ENCODE measurements at places on chromosomes 13 and 19.

DNA sequence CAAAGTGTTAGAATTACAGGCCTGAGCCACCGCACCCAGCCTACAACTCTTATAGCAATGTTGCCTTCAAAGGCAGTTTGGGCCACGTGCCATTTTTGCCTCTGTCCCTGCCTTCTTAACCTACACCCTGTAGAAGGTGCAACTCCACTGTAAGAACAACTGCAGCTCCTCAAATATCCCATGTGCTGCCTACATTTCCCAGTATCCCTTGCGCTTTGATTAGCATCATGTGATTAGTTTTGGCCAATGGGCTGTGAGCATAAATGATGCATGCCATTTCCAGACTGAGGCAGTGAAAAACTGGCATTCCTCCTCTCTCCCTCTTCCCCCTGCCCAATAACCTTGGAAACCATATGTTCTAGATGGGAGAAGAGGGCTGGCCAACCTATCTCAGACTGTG is 75.2 kb upstream of the MRI1 start:
- DNase-seq, result no peak

- no peak for DNase-seq
Observed at GRCh38 chr19:41804336-41804735, 7.9 kb downstream of the CEACAM3 start.

DNA sequence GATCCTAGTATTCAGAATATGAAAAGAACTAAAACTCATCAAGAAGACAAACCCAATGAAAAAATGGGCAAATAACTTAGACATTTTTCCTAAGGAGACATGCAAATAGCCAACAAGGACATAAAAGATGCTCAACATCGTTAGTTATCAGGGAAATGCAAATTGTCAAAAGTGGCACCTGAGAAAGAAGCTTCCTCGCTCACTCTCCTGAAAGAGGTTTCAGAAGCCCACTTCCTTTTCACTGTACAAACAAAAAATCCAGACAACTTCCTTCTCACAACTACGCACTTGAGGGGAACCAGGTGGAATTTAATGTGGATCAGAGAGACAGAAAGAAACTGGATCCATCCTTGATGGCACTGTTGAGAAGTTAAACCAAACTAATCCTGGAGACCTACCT is 41.5 kb downstream of the KLF12 start:
- DNase-seq, result no peak

GRCh38 chr13:97069050-97069815 is 75.0 kb upstream of the OXGR1 start:
- DNase-seq, result no peak

DNA sequence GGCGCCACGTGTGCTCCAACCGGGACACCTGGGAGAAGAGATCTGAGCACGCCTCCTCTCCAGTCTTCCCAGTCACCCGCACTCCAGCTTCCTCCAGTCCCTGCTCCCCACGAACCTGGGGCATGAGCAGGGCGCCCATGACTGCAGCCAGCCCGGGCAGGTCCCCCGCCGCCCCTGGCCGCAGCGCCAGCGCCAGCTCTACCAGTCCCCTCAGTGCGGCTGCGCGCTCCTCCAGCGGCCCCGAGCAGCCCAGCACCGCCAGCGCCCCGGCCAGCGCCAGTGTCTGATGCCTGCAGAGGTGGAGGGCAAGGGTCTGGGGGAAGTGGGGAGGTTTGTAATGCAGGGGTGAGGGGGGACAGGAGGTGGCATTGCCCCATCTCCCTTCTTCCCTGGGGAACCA is 13.1 kb downstream of the SH2D3A start:
- DNase-seq, result no peak

DNA sequence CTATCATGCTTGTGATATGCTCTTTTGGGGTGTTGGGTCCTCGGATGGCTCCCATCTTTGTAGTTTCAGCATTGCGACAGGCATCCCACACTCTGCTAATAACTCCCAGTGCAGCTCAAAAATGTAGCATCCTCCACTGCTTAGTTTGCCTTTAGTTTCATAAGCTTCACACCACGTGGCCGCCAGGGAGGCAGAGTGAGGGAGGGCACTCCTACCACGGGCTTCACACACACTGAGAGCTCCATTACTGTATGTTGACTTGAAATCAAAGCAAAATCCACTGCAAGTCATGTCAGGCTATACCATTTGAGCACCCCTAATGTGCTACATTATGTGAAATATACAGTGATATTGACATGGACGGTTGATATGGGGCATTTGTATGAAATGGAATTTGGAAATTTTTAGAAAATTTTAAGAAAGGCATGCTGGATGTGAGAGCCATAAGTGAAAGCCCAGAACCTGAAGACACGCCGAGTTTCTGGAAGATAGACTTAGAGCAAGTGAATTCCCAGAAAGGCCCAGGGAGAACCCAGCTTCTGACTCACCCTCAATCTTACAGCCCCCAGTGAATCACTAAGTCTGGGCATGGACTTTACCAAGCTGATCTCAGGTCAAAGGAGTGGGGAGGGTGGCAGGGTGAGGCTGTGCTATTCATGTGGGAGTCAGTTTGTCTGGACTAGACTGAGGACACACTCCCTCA is 94.1 kb downstream of the HSPH1 start:
- no peak for DNase-seq

GRCh38 chr19:53554804-53555203 is 16.9 kb downstream of the ZNF331 start:
- no peak for DNase-seq

GRCh38 chr13:47017476-47017875 is 120.6 kb upstream of the HTR2A start:
- no peak for DNase-seq

- peak; percentile 77 for DNase-seq
Observed at GRCh38 chr19:13850910-13851733, 25.8 kb upstream of the NANOS3 start.

DNA sequence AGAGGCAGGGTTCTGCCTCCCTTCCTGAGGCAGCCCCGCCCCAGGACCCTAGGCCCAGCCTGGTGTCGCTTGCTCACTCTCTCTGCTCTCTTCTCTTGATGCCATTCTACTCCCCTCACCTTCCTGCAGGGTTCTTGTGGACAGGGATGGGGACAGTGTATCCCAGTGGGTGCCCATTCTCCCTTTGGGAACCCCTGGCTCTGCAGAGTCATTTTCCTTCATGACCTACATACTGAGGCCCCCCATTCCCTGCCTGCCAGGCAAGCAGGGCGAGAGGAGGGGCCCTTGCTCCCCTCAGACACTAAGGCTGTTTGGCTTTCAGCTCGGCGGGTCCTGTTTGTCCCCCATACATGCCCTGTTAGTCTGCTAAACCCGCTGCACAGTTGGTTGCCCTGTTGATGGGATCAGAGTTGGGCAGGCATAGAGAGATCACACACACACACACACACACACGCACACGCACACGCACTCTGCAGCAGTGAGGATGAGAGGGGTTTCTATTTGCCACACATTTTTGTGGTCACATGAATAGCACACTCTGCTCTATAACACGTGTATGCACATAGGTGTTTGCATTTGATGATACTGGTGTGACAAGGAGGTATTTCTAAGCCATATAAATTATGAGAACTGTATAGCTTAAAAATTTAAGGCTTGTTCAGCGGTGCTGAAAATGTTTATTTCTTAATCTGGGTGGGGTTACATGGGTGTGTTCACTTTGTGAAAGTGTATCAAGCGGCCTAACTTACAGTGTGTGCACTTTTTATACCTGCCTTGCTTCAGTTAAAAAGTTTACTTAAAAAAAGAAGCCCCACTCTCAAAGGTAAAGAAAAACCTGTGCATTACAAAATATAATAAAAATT is 20.3 kb downstream of the NFIX start:
- no peak for DNase-seq

- no peak for DNase-seq
Observed at GRCh38 chr13:97766749-97767148, 186.7 kb upstream of the IPO5 start.

DNA sequence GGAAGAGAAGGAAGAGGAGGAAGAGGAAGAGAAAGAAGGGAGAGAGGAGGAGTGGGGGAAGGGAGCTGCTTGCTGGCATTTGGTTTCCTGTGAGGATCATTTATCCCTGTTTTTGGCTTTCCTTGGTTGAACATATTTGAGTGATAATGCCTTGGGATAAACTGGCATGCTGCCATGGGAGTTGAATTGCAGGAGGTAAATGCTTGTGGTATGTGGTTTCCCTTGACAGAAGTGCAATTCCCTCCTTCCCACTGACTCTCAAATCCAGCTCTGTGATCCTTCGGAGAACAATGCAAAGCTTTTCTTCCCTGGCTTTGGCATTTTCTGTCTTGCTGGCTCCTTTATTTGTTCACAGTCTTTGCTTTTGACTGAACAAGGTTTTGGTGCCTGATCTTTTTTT is 27.2 kb upstream of the CBY2 start:
- DNase-seq, result no peak

DNA sequence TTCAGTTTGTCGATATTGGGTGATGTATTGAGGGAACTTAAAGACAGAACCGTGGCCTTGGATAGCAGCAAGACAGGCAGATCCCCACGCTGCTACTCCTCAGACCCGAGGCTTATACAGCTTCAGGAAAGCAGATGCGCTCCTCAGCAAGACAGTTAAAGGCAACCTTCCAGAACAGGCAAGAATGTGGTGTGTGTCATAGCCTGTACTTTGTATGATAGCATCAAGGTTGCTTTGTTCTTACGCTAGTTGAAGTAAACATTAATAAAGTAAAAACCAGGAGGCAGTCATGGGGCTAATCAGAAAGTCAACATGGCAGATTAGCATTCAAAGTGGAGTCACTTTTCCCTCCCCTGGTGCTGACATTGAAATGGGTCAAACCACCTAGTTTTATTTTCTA is 473.2 kb downstream of the DCT start:
- no peak for DNase-seq

DNA sequence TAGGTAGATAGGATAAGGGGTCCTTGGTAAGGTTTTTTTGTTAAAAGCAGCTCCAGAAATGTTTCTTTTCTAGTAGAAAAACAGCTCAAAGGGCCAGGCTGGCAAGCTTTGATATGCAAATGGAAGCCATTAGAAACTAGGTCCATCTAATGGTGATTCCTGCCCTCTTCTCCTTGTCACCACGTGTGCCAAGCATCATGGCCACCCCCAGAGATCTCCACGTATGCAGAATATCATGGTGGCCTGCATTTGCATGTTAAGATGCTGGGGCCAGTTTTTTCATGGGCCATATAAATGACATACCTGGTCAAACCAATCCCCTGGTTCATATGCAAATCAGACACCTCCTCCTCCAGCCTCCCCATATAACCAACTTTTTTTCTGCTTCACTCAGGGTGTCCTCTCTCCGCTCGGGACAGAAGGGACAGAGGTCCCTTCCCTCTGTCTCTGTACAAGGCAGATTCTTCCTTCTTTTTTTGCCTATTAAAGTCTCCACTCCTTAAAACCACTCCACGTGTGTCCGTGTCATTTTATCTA is 1335.9 kb downstream of the UQCRFS1 start:
- no peak for DNase-seq

- no peak for DNase-seq
Observed at GRCh38 chr13:52738719-52739467, 727 bp downstream of the CNMD start.

DNA sequence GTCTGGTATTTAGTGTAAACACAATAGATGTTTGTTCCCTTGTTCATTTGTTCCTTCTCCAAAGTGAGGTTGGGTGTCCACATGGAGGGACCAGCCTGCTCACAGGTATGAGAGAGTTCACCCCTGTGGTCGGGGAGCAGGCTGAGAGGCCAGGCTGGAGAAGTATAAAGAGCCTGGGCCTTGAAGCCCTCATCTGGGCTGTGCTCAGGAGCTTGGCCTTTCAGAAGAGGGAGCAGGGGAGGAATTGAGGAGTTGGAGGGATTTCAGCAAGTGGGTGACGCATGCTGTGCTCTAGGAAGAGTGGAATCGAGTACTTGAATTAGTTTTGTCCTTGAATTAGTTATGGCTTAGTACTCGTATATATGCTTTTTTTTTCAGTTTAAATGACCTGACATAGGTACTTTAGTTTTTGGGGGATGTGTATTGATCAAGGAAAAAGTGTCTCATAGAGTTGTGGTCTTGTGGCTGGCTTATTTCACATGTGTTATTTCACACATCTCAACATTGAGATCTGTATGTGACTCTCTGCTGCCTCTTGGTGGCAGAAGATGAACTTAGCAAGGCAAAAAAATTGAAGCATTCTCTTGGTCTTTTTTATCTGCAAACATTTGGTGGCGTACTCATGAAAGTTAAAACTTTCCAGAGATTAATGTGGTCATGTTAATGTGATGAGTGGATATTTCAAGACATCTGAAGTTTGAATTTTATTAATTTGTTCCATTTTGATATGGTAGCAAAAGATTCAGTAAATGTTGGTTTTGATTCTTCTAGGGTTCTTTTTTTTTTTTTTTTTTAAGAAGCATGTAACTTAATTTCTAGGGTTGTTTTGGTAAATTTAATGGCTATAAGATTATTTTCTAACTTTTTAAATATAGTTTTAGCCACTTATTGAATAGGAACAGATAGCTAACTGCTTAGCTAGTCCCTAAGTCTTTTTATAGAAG is 54.3 kb downstream of the SLAIN1 start:
- DNase-seq, result no peak

DNA sequence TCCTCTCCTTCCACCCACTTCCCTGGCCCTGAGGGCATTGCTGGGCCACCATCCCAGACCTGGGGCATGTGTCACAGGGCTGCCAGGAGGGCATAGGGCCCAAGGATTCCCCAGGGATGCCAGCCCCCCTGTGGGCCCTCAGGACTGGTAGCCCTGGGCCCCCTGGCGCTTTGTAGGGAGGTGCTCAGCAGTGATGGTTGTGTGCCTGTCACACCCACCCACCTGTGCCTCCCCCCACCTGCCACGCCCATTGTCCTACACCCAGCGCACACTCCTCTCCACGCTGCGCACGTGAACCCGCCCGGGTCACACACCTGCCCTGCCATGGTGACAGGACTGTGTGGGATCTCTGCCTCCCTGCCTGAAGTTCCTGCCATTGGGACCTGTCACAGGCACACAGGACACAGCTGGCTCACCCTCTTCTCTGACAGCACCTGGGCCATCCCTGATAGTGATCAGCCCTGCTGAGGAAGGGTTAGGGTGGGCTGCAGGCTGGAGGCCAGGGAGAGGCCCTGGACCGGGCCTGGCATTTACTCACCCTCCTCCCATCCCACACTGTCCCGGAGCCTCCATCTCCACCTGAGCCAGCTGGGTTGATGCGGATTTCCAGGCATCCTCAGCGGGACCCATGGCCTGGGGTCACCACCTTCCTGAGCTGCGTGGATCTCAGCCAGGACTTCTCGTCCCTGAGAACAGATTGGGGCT is 23.9 kb downstream of the WTIP start:
- peak; percentile 62 for DNase-seq

DNA sequence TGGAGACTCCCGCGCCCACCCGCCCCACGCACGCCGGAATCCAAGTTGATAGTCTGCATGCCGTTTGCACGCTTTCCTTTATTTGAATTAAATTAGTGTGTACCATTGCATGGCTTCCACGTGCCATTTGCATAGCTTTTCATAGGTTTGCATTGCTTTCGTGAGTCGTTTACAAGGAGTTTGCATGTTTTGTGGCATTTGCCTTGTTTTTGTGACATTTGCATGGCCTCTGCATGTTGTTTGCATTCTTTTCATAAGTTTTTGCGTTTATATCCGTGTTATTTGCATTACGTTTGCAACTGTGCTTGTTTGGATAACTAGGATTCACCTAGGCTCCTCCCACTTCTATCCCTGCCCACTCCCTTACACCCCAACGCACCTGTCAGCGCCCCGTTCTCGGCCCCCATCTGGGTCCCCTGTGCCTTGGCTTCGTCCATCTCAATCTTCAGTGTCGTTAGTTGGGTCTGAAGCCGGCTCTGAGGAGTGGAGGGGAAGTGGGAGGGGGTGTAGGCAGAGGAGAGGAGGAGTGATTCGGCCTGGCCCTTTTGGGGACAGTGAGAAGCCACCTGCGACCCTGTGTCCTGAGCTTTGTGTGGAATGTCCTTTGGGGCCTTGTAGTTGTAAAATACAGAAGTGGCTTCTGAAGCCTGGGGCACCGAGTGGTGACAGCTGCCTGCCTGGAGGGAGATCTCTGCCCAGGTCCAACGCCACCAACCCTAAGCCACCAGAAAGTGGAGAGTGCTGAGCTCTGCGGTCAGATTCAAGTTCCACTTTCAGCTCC is 2.4 kb downstream of the CCDC194 start:
- DNase-seq, result no peak

All from ascending aorta (tissue), 2 donors.